ENCODE measurements at places on chromosomes 12 and 14.
A peak's percentile ranks its signal among the peaks of the same experiment; 100 is the strongest.

GRCh38 chr12:105433804-105434203, 103.3 kb downstream of the C12orf75 start:
- DNase-seq = no peak

DNA sequence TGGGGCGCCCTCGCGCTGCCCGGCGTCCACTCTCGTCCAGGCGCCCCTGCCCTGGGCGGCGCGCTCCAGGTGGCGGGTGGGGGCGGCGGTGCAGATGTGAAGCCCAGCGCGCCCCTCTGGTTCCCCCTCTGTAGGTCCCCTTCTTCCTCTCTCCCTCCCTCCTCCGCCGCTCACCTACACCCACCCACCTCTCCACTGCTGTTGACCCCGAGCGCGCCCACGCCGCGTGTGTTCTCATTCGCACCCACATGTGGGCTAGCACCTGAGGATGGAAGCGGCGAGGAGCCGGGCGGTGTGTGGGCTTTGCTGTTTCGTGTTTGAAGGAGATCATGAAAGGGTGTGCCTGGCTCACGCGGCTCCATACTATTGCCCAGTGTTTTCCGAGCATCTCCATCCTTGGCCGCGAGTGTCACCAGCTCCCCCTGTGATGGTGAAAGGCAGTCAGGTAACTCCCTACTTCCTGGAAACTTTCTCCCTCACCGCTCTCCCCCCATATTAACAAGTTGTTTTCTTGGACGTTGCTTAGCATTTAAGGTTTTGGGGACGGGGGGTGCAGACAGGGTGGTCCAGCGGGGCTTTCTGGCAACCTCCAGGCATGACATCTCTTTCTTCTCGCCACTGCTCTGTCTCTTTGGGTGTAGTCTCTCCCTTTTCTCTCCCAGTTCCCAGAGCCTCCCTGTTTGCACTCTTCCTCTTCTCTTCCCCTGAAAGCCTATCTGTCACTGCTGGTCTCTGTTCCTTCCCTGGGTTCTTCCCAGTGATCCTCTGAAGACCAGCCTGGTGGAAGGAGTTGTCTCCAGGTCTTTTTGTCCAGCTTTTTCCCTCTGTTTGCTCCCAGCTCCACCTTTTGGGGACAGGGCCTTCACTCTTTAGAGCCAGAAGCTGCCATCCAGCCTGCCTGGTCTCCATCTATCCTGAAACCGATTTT, 1.6 kb downstream of the CACNA1C start:
- no peak for DNase-seq

- no peak for DNase-seq
These were observed 12.9 kb downstream of the PRKCH start for GRCh38 chr14:61334197-61334701.

DNA sequence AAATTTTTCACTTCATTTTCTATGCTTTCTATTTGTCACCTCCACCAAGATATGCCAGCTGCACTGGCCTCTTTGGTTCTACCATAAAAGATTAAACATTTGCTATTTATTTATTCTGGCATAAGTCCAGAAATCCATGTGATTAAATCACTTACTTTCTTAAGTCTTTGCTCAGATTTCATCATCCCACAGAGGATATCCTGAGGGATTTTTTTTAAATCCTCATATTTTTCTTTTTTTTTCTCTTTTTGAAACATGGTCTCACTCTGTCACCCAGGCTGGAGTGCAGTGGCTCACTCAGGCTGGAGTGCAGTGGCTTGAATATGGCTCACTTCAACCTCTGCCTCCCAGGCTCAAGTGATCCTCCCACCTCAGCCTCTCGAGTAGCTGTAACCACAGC, 645.4 kb upstream of the ATXN7L3B start:
- DNase-seq = no peak

- no peak for DNase-seq
These were observed 28.9 kb upstream of the TMEM179 start for GRCh38 chr14:104633276-104634137.

DNA sequence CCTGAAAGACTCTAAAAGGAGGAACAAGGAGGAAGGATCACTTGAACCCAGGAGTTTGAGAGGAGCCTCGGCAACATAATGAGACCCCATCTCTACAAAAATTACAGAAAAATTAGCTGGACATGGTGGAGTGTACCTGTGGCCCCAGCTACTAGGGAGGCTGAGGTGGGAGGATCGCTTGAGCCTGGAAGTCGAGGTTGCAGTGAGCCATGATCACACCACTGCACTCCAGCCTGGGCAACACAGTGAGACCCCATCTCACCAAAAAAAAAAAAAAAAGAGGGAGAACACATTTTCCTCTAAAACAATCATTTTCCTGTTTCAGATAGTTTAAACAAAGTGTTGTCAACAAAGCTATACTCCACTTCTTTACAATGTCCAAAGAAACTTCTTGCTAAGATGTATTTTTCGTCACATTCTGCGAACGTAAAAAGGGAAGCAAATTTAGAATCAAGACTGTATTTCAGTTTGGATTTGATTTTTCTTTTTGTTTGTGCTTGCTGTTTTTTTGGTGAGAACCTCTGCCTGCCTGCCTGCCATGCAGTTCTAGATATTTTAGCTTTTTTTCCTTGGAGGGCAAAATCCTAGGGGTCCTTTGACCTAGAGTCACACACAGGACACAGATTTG, 5.1 kb downstream of the HCAR1 start:
- DNase-seq = no peak

DNA sequence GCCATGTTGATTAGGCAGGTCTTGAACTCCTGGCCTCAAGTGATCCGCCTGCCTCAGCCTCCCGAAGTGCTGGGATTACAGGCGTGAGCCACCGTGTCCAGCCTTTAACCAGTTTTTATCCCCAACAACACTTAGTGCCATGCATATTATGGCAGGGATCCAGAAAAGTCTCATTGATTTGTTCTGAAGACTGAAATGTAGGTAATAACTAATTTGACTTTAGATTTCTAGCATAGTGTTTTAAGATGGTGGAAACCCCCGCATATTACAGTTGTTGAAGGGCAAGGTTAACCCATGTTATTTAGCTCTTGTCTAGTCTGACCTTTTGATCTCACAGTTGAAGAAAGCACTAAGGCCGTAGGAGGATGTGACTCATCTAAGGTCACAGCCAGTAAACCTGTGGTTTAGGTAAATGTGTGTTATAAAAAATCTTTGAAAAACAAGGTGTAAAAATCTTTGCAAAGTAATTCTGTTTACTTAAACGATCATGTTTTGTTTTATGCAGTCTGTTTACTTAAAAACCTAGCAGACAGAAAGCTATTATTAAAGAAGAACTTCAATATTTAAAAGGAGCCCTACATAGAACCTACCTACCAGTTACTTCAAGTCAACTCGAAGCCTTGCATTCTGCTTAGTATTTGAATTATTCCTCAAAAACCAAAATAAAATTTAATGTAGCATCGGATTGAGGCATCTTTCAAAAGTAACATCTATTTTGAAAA, 24.8 kb downstream of the BICDL1 start:
- DNase-seq = peak; percentile 52

GRCh38 chr12:13891902-13892301, 89.5 kb downstream of the GRIN2B start:
- DNase-seq = no peak

GRCh38 chr12:47767216-47767724, 5.8 kb upstream of the SLC48A1 start:
- DNase-seq = peak; percentile 50

DNA sequence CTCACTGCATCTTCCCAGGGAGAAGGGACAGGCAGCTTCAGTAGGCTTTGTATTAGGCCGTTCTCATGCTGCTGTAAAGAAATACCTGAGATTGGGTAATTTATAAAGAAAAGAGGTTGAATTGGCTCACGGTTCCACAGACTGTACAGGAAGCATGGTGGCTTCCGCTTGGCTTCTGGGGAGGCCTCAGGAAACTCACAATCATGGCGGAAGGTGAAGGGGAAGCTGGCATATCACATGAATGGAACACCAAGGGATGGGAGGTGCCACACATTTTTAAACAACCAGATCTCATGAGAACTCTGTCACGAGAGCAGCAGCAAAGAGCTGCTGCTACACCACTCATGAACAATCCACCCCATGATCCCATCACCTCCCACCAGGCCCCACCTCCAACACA, 182.2 kb upstream of the SFSWAP start:
- no peak for DNase-seq

DNA sequence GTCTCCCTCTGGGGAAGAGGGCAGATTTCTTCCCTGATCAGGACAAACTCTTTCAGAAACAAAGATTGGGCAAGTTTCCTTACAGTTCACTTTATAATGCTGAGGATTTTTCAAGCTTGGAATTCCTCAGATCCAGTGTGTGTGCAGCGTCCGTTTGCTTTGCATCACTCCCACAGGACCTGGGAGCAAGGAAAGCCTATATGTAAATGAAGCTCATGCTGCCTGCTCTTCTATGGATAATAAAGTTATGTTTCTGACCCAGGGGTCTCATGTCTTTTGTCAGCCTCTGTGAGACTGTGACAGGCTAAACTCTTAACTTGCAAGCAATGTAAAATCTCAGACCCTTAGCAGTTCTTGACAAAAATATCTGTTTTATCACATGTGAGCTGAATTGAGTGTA, 41.6 kb downstream of the TRHDE start:
- no peak for DNase-seq

GRCh38 chr12:108151533-108152169, 22.6 kb downstream of the WSCD2 start:
- DNase-seq = no peak

DNA sequence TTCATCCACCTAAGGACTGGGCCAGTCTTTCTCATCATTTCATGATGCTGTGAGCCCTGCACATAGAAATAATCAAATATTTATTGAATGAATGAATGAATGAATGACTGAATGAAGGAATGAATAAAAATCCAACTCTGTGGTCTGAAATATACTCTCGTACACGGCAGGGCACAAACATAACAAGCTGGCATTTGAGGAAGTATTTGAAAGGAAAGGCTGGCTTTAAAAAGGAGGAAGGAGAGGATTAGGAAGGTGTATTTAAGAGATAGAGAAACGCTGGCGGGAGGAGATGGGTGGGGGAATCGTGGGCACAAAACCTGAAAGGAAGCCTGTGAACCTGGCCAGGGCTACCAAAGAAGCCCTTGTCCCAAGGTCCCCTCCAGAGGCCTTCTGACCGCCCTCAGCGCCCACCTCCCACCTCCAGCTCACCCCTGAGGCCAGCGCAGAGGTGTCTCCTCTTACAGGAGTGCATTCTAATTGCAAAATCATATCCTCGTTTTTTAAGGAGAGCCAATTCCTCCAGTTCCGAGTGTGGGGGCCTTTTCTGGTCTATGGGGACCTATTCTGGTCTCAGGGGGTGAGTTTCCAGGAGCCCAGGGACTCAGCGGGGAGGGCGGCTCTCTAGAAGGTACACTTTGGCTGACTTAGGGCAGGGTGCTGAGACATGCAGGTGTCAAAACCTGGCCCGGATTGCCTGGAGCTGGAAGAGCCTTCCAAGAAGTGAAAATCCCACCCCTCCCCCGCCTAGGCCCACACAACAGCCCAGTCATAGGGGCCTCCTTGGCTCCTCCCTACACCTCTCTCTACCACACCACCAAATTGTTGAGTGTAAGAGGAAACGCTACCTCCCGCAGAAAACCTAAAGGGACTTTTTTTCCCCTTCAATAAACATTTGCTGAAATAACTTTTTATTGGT, 8.7 kb upstream of the JDP2 start:
- no peak for DNase-seq

DNA sequence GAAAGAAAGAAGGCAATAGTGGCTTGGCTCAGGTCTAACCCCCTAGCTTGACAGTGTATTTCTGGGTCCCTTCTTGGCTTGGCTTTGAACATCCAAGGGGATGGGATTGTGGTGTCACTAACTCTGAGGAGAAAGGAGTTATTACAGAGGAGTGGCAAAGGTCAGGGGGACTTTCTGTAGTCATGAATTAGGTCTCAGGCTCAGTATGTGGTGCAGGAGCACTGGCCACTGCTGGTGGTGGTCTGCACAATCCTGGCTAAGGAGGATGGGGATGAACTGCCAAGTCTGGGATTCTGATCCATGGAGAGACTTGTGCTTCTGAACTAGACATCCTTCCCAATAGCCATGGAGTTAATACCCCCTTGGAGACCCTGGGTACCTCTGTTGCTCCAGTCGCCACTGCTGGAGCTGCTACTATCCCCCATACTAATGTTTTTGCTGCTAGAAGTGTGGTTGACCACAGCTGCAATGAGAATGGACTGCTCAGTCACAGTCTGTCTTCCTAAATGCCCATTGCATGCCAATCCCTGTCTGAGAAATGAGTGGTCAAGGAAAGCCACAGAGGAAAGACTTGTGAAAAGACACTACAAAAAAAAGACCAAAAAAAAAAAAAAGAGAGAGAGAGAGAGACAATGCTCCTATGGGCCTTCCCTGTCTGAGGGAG, 32.5 kb downstream of the KRT76 start:
- no peak for DNase-seq

GRCh38 chr14:54593860-54594259, 26.9 kb downstream of the SAMD4A start:
- DNase-seq = no peak

- DNase-seq = no peak
These were observed 155.9 kb downstream of the ESRRB start for GRCh38 chr14:76531821-76532318.
